Hindlimb muscle (tissue), 1 donor: ENCODE measurements at places on chromosomes 7 and 10. TPM values are rescaled to one million over a fixed set of nuclear protein-coding genes. Genes with fewer than 3 reads are reported as not detected.

DNA sequence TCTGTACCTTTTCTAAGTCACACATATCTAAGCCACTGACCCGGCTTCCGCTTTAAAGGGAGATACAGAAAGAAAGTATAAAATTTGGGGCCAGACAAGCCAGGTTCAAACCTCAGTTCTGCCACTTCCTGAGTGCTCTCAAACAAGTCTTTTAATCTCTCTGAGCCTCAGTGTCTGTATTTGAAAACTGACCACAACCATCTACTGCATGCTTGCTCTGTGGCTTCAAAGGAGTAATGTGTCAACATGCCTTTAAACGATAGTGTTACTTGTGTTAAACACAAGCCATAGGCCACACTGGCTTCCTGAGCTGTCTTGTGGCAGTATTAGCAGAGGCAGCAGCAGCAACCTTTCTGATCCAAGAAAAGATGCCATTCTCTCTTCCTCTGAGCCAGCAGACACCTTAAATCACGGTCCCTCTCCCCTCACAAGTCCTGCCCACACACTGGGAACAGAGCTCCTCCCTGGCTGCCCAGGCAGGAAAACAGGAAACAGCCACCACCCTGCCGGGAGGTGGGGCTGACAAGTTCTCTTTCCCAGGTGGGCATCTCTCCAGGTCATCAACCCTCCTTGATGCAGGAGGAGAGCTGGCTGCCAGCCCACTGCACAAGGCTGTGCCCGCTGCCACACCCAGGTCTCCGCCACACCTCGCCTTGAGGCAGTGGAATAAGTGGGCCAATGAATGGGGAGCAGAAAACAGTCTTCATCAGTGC is 10.7 kb downstream of the HIP1 start:
- no peak for DNase-seq

- no peak for DNase-seq
Measured at GRCh38 chr7:2143981-2144595, 88.7 kb downstream of the MAD1L1 start.

- DNase-seq = peak; percentile 75
Measured at GRCh38 chr10:102660888-102661657, 16.8 kb downstream of the TRIM8 start.

- DNase-seq = no peak
Measured at GRCh38 chr7:32470871-32471270, 19.3 kb downstream of the LSM5 start.

DNA sequence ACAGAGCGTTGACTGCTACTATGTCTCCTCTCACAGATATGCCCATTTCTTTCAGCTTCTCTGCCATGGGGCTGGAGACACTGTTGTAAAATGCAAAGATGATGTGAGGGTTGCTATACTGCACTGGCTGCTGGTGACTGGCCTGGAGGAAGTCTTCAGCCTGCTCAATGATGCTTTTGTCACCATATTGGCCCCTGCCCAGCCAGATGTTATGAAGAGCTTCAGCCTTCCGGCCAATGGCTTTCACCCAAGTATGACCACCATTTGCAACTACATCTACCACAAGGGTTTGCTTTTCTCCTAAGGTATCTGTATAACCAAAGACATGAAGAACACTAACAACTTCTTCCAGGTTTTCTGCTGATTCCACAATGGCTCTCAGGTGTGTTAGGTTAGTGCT is 1.6 kb downstream of the C7orf25 start:
- no peak for DNase-seq

DNA sequence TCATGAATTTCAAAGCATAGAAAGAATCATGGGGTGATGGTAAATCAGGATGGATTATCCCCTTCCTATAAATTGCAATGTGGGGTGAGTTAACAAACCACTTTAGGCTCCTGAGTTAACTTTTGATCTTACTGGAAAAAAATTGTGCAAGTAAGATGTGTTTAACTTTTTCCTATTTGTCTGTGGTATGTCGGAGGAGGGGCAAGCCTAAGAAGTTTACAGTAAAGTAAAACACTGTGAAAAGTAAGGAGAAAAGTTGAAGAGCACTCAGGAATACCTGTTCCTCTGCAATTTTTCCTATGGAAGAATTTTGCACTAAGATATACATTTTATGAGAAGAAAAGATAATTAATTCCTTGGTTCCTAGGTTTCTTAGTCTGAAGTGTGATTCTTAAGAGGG is 44.4 kb downstream of the IFIT5 start:
- no peak for DNase-seq

- no peak for DNase-seq
Measured at GRCh38 chr7:31253532-31253931, 87.0 kb downstream of the NEUROD6 start.

- DNase-seq = no peak
Measured at GRCh38 chr7:88337572-88337971, 30.9 kb upstream of the STEAP4 start.

- peak; percentile 29 for DNase-seq
Measured at GRCh38 chr10:120456626-120457430, at the start of gene PLPP4. Gene PLPP4 (plus strand): TSS chr10:120457227. CDS start chr10:120457306, 79 bp downstream.

GRCh38 chr7:40808378-40808942 is 673.7 kb downstream of the SUGCT start:
- no peak for DNase-seq

TOMM7 gene
- 882 TPM for polyA plus RNA-seq

TSPAN33 gene
- polyA plus RNA-seq = 47.4 TPM
